ENCODE measurements at places on chromosomes 3 and 15.

DNA sequence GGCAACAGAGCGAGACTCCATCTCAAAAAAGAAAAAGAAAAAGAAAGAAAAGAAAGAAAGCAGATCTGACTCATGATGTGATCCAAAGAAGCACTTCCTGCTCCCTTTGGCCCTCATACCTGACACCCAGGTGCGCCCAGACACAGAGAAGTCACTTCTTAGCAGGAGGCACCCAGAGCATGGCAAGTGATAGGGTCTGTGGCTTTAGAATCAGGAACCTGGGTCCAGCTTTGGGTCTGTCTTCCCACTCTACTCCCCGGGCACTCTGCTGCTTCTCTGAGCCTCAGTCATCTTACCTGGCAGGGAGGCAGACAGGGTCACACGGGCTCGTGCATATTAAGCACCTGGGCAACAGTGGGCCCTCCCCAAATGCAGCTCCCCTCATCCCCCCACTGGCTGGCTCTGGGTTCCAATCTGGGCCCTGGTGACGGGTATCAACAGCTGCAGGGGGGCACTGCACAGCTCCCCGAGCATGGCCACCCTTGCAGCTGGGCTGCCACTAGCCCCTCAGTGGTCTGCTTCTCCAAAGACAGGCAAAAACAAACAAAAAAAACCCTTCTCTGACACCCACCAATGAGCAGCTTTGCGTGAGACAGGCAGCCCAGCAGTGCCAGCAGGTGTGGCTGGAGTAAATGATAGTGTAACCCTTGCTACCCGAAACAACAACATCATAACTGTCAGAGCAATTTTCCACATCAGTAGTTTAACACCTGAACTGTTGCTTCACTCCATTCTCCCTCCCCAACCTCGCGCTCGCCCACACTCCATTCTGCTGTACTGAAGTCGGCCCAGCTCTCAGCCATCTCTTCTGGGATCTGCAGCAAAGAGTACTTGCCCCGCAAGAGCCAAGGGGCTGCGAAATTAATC is 99.8 kb downstream of the MEGF11 start:
- no peak for DNase-seq

DNA sequence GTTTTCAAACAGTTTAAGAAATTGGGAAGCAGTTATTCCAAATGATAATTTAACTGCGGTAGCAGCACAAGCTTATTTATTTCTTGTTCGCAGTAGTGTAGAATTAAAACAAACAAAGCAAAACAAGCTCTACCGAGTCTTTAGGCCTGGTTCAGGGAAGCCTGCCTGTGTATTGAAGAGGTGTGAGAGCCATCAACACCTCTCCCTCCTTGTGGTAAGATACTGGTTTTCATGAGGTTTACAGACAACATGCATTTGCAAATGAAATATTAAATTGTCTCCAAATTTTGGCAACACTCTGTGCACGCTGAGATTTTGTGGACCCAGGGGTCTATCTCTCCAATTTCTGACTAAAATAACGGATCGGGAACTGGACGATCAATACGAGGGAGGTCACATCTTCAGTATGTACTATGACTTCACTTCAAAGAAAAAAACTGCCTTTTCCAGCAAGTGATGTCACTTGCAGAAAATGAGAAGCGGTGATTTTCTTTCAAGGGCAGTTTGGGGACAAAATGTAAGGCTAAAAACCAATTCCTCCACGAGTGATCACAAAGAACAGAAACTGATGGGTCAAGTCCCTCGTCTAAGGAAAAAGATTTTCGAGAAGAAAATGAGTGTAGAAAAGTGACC is 721 bp downstream of the ATR start:
- DNase-seq, result no peak

DNA sequence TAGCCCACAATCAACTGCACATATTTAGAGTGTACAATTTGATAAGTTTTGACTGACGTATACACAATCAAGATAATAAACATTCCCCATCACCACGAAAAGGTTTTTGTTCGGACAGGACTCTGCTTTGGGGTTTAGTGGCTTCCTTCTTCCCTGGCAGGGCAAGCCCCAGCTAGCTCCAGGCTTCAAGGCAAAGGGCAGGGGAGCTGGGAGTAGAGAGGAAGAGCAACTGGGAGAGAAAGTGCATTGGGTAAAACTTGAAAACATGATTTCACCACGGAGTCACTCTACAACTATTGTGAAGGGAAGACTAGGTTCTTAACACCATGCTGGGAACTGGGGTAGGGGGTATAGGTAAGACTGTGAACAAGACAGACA is 185.1 kb upstream of the UBE2E1 start:
- no peak for DNase-seq

DNA sequence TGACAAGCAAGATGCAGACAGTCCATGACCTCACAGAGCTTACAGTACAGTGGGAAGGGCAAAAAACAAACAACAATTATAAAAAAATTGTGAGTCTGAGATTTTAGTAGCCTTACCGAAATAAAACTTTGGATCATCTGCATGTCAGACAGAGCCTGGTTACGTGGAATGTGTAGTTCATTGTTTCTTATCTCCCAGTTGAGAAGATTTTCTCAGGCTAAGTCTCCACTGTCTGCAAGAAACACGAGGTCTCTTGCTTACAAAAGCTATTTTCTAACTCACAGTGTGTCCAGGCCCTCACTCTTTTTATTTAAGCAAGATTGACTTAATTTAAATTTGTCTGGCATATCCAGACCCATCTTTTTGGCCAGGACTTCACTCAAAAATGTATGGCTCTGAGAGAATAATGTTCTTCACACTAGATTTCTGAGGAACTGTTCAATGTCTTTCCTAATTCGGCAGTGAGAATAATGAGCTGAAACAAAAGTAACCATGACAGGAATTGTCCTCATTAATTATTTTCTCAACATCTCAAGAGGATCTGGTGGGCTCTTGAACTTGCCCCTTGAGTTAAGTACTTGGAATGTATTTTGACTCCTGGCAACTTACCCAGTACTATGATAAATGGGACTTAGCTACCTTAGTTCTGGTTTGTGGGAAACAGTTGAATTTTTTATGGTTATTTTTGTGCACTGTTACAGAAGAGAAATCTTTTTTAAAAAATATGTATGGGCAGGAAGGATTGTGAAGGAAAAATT is 265.1 kb upstream of the COL8A1 start:
- DNase-seq, result no peak

GRCh38 chr3:86702381-86702958 is 288.5 kb downstream of the VGLL3 start:
- DNase-seq, result no peak

- no peak for DNase-seq
Observed at GRCh38 chr15:75030023-75030413, 6.6 kb downstream of the PPCDC start.

- peak; percentile 84 for DNase-seq
Observed at GRCh38 chr3:159322322-159322939, 520.6 kb downstream of the MFSD1 start.

GRCh38 chr3:52451237-52452083 is 2.4 kb downstream of the TNNC1 start:
- no peak for DNase-seq

- no peak for DNase-seq
Observed at GRCh38 chr3:123002100-123002748, 25.3 kb downstream of the SEMA5B start.

DNA sequence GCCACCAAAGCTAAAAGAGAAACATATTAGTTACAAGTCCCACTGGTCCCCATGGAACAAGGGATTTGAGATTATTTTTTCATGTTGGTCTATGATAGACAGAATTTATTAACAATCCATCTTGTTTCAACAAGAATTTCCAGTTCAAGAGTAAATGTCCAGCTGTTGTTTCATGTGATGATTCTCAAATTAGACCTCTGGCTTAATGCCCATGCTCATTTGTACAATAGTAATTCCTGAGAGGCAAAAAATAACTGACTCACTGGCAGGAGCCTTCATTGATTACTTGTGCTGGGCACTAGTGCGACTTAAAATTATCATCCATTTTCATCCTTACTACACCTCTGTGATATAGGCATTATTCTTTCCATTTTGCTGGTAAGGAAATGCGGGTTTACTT is 171.3 kb downstream of the ITPR1 start:
- DNase-seq, result no peak

DNA sequence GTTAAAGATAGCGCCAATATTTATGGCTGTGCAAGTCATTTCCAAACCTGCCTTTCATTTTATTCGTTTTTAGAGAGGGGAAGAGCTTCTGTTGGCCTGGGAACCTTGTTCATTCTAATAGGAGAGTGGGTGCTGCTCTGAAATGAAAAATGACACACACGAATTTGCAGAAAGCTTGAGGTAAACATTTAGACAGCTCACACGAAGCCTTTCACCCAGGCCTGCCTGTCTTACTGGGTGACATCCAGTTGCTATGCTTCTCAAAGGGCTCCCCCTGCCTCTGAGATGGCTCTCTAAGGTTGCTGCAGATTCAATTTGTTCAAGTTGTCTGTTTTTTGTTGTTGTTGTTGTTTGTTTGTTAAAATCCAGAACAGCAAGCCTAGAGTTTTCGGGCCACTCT is 18.2 kb downstream of the PEX5L start:
- DNase-seq, result no peak

DNA sequence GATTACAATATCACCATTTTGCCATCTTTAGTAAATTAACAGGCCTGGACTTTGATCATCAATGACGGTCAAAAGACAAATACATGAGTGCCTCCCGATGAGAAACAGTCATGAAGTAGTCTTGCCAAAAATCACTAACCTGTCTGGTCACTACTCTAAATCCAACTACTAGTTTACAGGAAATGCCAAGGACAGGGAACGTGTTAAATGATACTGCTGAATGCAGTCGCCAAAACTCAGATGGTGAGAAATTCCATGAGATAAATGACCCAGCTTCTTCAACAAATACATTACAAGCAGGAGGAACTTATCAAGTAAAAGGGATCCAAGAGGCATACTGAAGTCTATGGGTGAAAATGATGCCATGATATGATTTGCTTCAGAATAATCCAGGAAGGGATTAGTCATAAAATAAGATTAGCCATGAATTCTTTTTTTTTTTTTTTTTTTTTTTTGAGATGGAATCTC is 35.8 kb upstream of the ATP13A3 start:
- DNase-seq, result no peak

- no peak for DNase-seq
Observed at GRCh38 chr15:83983634-83984458, 251.7 kb upstream of the GOLGA6L4 start.

DNA sequence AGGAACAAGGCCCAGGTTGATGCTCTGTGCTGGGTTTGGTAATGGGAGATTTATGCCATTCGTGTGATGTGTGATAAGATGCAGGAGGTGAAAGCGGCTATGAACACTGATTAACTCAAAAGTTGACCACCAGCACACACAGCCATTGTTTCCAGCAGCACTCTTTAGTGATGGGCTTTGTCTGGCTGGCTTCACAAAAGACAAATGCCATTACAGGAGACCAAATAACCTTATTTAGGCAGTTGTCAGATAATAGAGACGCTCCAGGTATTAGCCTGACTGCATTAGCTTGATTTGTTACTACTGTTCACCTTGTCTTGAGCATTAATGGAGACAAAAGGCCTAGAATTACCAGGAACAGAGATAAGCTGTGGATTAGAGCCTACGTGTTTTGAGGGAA is 5.1 kb downstream of the HESX1 start:
- no peak for DNase-seq

- DNase-seq, result no peak
Observed at GRCh38 chr3:88573472-88573871, 423.7 kb downstream of the C3orf38 start.

DNA sequence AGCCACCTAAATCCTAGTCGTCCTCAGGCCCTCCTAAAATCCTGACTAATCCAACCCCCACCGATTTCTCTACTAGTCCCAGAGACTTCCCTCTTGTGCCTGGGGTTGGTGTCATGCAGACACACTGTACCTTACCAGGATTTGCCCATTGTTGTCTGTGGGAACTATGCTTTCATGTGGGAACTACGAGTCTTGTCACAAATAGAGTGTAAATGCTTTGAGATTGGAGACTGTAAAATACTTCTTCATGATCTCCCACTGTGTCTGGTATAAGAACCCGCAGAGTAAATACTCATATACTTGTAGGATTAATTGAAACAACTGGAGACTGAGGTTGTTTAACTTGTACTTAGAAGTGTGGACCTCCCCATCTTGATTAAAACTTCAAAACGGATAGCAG is 11.2 kb downstream of the B3GNT5 start:
- no peak for DNase-seq

GRCh38 chr15:78075490-78076230 is 1.9 kb downstream of the TBC1D2B start:
- DNase-seq, result peak; percentile 35

DNA sequence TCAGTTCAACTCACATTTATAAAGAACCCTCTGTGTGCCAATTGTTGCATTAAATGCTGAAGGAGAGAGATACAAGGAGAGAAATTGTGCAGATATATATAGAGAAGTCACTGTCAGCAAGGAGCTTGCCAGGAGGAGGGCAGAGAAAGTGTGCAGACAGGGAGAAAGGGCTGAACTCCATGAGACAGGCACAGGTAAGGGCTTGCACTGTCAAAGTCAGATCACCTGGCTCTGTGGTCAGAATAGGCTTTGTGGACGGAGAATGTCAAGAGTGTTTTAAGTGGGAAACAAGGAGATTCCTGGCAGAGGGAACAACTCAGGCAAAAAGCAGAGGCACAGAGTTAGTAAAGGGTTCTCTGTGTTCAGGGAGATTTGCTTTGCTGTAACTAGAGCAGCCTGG is 303.0 kb upstream of the TPRG1 start:
- DNase-seq, result no peak

- no peak for DNase-seq
Observed at GRCh38 chr15:99414755-99415731, 150.7 kb upstream of the MEF2A start.

DNA sequence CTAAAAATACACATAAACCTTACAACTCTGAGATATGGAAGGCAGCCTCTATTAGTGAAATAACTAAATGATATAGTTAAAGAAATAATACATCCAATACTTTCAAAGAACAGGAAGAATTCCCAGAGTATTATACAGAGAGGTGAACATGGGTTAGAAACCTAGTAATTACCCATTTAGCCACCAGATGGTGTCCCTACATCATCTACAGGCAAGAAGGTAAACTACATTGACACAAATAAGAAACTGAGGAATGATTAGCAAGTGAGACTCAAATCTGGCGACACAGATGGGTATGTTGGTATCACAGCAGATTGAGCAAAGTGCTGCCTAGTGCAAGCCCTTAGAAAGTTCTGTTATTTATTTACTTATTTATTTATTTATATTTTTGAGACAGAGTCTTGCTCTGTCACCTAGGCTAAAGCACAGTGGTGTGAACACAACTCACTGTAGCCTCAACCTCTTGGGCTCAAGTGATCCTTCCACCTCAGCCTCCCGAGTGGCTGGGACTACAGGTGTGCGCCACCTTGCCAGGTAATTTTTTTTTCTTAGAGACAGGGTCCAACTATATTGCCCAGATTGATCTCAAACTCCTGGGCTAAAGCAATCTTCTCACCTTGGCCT is 28.2 kb downstream of the NEK4 start:
- DNase-seq, result no peak

GRCh38 chr3:4772171-4772804 is 206.9 kb upstream of the BHLHE40 start:
- DNase-seq, result no peak

GRCh38 chr3:73143821-73144237 is 82.4 kb downstream of the EBLN2 start:
- no peak for DNase-seq

- no peak for DNase-seq
Observed at GRCh38 chr3:59444676-59445075, 394.9 kb upstream of the CFAP20DC start.

- no peak for DNase-seq
Observed at GRCh38 chr15:64982472-64982871, 7.2 kb downstream of the SPG21 start.

- no peak for DNase-seq
Observed at GRCh38 chr15:39344662-39345141, 236.2 kb upstream of the THBS1 start.

GRCh38 chr3:123759871-123760270 is 124.3 kb downstream of the MYLK start:
- DNase-seq, result no peak

GRCh38 chr15:87753539-87753938 is 503.0 kb downstream of the NTRK3 start:
- no peak for DNase-seq
